Natural killer cell (primary cell): ENCODE measurements at places on chromosomes 16 and 17. TPM values are rescaled to one million over a fixed set of nuclear protein-coding genes. Genes with fewer than 3 reads are reported as not detected.

DNA sequence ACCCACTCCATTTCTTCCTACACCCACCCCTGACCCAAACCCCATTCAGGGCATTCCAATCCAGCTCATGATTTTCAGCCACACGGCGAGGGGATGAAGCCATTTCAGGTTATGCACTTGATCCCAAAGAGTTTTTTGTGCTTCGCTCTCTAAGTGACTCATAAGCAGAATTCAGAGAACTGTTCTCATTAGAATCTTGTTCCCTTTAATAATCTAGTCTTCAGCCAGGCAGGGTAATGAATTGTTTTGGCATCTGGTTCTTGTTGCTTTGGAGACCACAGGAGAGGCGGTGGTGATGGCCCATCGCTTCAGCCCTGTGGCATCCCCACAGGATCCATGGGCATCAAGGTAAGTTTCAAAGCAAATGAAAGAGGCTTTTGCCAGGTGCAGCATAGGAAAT lies 4.8 kb upstream of the KRT31 start:
- DNase-seq, result no peak

- DNase-seq, result no peak
Measured at GRCh38 chr17:27567563-27567859, 63.5 kb upstream of the LGALS9 start.

- no peak for DNase-seq
Measured at GRCh38 chr16:48517493-48517892, 92.5 kb downstream of the N4BP1 start.

The SOST gene
- total RNA-seq, result not detected

The MT1E gene
- total RNA-seq, result 3.2 TPM
